Activated CD8-positive, alpha-beta memory T cell treated with anti-CD3 and anti-CD28 coated beads for 1 hour (primary cell): ENCODE measurements at places on chromosomes 2 and 18.

- DNase-seq, result no peak
Measured at GRCh38 chr2:95350368-95350767, 52.1 kb upstream of the FAHD2A start.

- DNase-seq, result no peak
Measured at GRCh38 chr2:109474319-109474825, 139.4 kb downstream of the SEPTIN10 start.

GRCh38 chr2:105100046-105100840, 62.4 kb downstream of the MRPS9 start:
- no peak for DNase-seq

- no peak for DNase-seq
Measured at GRCh38 chr18:48295586-48296311, 113.4 kb downstream of the ZBTB7C start.

DNA sequence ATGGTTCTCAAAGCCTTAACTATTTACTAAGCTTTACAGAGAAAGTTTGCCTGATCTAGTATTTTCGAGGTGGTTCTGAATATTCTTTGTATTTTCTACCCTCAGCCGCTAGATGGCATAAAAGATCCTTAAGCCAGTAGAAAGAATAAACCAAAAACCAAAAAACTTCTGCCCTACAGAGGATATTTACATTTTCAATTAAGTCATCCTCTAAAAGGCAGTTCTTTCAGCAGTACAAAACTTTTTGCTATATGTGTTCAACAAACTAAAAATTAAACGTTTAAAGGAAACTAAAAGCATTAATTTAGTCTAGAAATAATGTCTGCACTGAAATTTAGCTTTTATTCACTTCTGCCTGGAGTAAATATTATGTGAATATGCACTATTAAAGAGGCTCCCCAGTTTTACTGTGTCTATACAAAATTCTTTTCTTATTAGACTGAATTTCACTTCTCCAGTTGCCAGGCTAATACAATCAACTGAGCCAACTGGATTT, 297.5 kb downstream of the PIEZO2 start:
- DNase-seq, result no peak

- no peak for DNase-seq
Measured at GRCh38 chr2:40004336-40004735, 225.3 kb upstream of the THUMPD2 start.

DNA sequence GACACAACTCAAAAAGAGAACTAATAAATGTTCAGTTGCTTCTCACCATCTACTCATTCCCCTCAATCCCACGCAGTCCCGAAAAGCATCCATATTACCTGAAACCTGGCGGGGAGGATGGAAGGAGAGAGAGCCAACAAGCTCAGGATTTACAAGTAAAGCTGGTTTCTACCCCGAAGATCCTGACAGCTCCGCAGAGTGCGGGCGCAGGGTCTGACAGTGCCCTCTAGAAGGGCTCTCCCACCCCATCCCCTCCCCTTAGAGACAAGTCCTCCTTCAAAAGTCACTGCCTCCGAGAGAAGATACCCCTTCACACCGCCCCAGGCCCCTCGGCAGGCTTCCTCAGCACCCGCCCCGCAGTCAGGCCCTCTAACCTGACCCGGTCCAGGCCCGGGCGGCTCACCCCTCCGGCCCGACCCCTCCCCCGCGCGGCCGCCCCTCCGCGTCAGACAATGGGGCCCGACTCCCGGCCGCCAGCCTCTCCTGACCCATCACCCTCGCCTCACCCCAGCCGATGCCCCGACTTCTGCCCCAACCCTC, 550 bp downstream of the RAB1A start:
- peak; percentile 20 for DNase-seq

DNA sequence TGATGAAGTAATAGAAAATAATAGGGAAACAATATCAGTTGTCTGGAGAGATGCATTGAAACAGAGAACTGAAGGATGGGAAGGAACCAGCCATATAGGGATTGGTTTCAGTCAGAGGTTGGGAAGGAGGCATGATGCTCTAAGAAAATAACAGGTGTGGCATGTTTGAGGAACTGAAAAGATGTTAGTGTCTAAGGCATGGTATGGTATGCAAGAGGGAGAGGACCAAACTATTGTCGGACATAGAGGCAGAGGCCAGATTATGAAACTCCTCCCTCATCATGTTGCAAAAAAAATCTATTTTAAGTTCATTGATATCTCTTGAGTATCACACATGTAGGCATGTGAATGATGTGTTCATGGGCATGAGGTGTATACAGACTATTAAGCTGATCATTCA, 48.9 kb upstream of the EMILIN2 start:
- no peak for DNase-seq

DNA sequence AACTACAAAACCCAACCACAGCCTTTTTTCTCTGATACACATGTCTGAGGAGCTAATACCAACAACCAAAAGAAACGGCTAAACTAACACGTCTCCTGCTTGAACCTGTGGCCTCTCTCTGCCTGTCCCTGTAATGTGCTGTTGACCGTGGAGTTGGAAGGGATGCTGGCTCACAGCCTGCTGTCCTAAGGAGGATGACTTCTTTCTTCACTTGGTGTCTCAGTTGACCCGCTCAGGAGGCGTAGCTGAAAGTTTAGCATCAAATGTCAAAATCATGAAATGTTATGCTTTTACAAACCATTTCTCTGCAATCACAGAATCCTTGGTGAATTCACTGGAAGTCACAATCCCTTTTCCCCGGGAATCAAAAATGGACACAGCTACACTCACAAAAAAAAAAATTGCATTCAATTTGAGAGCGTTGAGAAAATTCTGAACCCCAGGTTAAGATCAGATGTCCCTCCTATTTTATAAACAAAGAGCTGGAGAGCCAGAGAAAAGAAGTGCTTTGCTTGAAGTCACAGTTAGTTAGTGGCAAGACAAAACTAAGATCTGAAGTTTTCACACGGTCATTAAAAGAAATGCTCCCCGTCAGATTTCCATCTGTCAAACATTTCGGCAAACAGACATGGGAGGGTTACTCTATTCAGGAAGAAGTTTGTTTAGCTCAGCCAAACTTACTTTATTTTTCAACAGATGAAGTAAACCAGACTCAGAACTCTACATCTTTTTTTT, 74.3 kb downstream of the IRS1 start:
- no peak for DNase-seq

GRCh38 chr2:152433289-152433688, 98.3 kb downstream of the FMNL2 start:
- DNase-seq, result no peak

DNA sequence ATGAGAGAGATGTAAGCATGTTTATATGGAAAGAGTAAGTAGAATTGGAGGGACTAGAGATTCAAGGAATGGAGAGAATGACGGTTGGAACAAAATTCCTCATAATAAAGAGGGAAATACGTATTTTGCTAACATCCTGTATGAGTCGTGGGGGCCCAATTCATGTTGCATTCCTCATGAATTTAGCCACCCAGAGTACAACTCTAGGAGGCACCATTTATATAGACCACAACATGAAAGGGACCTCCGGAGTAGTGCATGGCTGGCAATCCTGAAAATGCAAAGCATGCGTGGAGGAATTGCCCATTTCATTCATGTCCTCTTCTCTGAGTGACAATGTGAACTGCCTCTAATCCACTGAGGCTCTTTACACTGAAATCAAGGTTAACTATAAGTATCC, 168.2 kb downstream of the ZEB2 start:
- no peak for DNase-seq

DNA sequence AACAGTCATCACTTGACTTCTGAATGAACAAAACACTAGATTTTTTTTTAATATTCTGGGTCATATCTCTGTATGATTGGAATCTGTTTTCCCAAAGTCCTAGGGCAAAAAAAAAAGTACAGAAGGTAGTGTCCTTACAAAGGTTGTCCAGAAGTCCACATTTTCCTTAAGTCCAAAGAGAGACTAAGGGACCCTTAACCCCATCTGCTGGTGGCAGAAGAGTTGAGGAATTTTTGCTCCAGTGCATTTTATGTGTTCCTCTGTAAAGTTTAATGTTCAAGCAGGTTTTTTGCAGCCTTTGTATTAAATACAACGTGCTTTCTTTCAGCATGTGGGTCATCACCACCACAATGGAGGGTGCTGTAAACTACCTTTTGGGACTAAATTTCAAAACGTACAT, 215.9 kb downstream of the SP3 start:
- no peak for DNase-seq

DNA sequence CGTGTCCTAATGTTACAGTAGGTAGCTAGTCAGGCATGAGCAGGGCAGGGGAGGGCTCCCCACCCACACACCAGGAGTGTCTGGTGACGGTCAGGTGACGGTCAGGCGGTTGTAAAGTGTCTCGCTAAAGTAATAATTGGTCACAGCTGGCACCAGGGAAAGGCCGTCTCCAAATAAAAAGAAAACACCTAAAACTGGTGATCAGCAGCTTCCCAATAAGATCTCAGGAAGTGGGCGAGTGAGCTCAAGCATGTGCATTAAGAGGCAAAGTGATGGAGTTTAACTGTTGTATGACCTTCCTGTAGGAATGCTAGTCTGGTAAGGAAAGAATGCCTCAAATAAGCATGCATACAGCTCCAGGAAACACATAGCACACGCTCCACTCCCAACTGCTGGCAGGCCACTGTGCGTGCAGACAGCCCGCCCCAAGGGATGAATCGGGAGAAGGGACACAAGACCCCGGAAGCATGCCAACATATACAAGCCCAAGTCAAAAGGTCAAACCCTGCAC, 177.1 kb downstream of the RNF144A start:
- DNase-seq, result no peak

DNA sequence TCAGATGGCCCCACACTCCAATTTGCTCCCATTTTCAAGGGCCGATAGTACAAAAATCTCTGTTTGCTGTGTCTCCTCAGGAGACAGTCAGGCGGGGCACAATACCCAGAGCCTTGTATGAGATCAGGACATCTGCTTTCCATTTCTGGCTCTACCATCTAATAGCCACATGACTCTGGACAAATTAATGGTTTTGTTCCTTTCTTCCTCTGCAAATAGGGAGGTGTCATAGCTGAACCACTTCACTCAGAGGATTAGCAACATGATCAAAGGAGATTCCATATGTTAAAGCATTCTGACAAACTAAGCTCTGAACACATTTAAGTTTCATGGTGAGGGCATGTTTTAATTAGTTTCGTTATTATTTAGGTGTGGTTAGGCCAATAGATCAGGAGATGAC, 602.1 kb upstream of the SYT4 start:
- DNase-seq, result no peak

GRCh38 chr2:137411585-137411984, 552.7 kb upstream of the HNMT start:
- no peak for DNase-seq

GRCh38 chr2:128983094-128983493, 664.4 kb upstream of the HS6ST1 start:
- DNase-seq, result no peak
